Muscle of back (tissue), 13 donors: ENCODE measurements at places on chromosomes 2 and 18. TPM values are rescaled to one million over a fixed set of nuclear protein-coding genes. Genes with fewer than 3 reads are reported as not detected.

- DNase-seq = no peak
Measured at GRCh38 chr2:191686729-191687128, 8.8 kb downstream of the NABP1 start.

PLA2R1 gene
- polyA plus RNA-seq = 1.3 TPM

NOSTRIN gene
- polyA plus RNA-seq = 8.1 TPM

GRCh38 chr2:227782804-227783203 is 30.8 kb upstream of the CCL20 start:
- DNase-seq = no peak

RBM44 gene
- 1.1 TPM for polyA plus RNA-seq

CTNNA2 gene
- polyA plus RNA-seq = 0.22 TPM

- DNase-seq = no peak
Measured at GRCh38 chr18:74841248-74841647, 243.6 kb downstream of the ZNF407 start.

DNA sequence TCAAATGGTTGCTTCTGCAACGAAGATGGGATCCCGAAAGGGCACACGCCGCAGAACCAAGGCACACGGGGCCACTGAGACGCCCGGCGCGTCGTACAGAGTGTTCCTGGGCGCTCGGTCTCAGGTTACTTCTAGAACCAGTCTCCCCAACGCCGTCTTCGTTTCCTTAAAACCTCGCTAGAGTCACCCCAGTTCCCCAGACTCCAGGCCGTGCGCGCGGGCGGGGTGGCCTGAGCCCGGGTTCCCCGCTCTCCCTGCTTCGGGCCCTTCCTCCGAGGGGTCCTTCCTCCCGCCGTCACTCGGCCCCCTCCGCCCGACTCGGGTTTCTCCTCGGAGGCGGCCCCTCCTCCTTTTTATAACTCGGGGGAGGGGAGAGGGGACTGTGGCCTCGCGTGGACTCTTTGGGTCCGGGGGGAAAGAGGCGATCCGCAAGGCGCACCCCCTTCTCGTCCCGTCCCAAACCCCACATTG is 774 bp upstream of the FZD7 start:
- peak; percentile 81 for DNase-seq

- DNase-seq = no peak
Measured at GRCh38 chr2:224798180-224798579, 82.0 kb upstream of the CCDC195 start.

DNA sequence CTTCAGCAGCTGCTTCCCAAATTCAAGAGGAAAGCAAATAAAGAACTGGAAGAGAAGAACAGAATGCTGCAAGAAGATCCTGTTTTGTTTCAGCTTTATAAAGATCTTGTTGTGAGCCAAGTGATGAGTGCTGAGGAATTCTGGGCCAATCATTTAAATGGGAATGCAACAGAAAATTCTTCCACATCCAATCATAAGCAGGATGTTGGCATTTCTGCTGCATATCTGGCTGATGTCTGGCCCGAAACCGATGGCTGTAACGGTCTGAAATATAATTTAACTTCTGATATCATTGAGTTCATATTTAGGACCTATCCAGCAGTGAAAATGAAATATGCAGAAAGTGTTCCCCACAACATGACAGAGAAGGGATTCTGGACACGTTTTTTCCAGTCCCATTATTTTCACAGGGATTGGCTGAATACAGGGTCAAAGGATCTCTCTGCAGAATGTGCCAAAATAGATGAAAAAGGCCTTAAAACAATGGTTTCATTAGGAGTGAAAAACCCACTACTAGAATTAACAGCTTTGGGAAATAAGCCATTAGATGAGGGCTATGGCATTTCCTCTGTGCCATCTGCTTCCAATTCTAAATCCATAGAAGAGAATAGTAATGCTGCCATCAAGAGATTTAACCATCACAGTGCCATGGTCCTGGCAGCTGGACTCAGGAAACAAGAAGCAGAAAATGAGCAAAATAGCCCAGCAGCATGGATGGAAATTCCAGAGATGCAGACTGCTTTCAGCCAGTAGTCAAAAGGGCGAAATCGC is 175.6 kb downstream of the MC4R start:
- DNase-seq = peak; percentile 65

GRCh38 chr18:7626175-7626921 is 59.2 kb downstream of the PTPRM start:
- DNase-seq = no peak

- no peak for DNase-seq
Measured at GRCh38 chr2:239905884-239906654, 119.1 kb downstream of the NDUFA10 start.

- DNase-seq = no peak
Measured at GRCh38 chr2:131077182-131077846, 15.9 kb downstream of the FAM168B start.

DNA sequence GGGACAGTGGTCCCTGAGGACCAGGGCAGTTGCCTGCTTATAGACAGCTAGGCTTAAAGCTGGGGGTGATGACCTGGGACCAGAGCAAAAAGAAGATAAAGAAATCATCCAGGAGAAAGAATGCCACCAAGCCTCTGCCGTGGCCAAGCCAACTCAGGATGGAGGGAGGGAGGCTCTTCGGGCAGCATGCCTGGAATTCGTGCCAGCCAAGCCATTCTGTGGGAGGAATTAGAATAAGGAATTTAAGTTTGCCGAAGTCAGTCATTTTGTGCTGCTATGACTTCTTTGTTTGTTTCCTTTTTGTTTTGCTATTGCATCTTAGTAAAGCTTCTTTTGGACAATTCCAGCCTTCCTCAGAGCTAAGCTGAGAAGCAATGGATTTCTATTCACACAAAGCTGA is 124.1 kb downstream of the EN1 start:
- no peak for DNase-seq

STPG4 gene
- polyA plus RNA-seq = not detected

DNA sequence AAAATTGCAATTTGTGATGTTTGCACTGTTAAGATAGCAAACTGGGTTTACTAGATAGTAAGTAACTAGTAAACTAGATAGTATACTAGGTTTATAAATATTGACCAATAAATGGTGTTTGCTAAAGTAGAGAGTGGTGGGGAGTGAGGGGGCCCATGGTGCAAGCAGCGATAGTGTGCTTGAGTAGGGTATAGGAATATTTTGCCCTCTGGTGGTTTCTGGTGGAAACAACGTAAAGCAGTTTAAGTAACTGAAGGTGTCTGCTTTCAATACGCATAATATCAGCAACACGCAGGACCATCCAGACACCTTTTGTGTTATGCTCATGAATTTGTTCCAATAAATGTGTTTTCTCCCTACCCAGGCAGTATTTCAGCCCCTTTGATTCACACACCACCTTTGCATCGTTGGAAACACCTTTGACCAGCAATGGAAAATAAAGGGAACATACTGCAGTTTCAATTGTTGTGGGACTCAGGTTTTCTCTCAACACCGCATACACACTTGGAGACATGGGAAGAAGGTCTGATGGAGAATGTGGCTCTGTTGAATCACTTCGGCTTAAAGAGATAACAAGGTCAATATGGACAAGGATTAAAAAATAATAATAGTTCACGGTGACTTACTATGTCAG is 16.7 kb upstream of the STAT1 start:
- DNase-seq = peak; percentile 17

DNA sequence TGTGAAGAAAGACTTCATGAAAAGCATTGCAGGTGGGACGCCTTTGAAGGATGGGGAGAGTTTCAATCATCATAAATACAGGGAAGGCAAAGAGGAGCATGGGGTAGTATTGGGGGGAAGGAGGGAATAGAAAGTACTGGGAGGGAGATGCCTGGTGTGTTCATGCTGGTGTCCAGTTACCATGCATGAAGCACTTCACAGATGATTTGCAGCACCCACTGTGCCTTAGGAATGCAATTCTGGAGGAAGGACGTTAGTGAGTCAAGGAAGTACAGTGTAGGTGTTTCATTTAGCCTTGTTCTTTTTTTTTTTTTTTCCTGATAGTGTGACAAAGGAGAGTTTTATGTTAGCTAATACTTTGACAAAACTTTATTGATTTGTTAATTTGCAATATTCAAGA is 36.8 kb downstream of the ADAM23 start:
- DNase-seq = peak; percentile 11

HAAO gene
- polyA plus RNA-seq = 15.4 TPM

C18orf54 gene
- 7.5 TPM for polyA plus RNA-seq

- DNase-seq = peak; percentile 16
Measured at GRCh38 chr2:108271691-108272253, 16.9 kb upstream of the SULT1C2 start.

- no peak for DNase-seq
Measured at GRCh38 chr2:196403471-196403870, 232.1 kb upstream of the STK17B start.

- no peak for DNase-seq
Measured at GRCh38 chr2:189540551-189540950, 40.0 kb downstream of the SLC40A1 start.

REG1B gene
- not detected for polyA plus RNA-seq

- DNase-seq = no peak
Measured at GRCh38 chr2:211737282-211737681, 801.3 kb downstream of the ERBB4 start.

DNA sequence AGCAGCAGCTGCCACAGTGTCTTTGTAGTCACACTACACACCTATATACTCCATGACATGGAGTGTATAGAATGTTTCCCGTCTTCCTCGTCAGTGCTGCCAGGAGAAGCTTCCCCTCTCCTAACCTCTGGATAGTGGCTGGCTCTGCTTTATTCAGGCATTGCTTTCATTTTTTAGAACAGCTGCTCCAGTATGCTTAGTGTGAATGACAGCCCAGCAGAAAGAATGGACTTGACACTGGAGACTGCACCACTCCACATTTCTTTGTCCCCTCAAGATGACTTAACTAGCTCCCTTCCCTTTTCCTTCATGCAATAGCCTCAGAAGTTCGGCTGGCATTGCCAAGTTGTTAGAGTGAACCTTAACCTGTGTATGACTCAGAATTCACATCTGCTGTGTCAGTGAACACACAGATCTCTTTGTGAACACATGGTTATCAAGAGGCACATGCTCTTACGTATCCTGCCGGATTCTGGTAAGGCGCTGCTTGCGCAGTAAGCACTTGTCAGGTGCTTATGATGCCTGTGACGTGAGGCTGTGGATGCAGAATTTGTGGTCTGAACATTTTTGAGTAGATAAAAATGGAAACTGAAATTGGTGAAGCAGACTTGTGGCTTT is 73.9 kb downstream of the NEDD4L start:
- DNase-seq = peak; percentile 12

- peak; percentile 91 for DNase-seq
Measured at GRCh38 chr2:67650291-67651133, 253.4 kb downstream of the ETAA1 start.

GRCh38 chr18:23209796-23210195 is 74.5 kb downstream of the CABLES1 start:
- DNase-seq = no peak

ADRA2B gene
- 2.3 TPM for polyA plus RNA-seq

DNA sequence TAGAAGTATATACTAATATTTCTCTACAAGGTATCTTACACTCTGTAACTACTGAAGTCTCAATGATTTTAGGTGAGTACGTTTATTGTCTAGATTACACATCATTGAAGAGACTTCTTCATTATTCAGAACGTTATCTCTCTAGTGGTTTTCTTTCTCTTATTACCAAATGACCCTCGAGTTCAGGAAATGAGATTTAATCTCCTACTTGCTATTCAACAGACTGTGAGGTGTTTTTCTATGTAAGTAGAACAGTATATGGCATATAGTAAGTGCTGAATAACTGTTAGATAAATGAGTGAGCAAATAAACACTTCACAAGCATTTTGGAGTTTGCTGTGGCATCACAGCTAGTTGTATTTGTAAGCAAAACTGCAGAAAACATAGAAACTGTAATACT is 947.2 kb upstream of the SLC39A10 start:
- no peak for DNase-seq

PTRHD1 gene
- 52.7 TPM for polyA plus RNA-seq
